ENCODE measurements at places on chromosomes 16 and 17.

- no peak for DNase-seq
These were observed 51.8 kb upstream of the ACSF3 start for GRCh38 chr16:89041571-89042481.

- DNase-seq, result no peak
These were observed 34.9 kb upstream of the SSTR5 start for GRCh38 chr16:1037394-1038257.

- no peak for DNase-seq
These were observed 17.0 kb downstream of the ENPP7 start for GRCh38 chr17:79747508-79748294.

DNA sequence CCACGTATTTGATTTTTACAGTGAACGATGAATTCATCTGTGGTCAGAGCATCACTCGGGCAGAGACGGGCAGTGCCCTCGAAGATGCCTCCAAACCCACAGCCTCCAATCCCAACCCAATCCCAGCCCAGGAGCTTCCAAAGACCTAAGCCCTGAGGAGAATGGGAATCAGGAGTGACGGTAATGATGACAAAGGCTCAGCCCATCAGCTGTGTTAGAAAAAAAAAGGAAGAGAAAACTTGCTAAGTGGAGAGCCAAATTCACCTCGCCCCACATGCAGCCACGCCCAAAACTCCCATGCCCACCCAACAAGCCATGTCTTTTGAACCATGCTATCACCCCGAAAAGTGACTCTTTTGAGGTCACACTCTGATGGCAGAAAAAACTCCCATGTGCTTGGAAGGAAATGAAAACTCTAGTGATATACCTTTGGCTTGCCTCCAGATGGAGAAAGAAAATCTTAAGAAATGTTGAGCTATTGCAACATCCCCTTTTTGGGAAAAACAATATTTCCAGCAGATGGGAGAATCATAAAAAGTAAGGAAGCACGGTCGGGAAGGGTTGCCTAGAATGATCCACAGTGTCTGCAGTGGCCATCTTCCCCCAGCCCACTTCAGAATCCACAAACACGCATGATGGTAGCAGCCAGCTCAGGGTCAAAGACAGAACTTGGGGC, 37.7 kb downstream of the XYLT1 start:
- no peak for DNase-seq

DNA sequence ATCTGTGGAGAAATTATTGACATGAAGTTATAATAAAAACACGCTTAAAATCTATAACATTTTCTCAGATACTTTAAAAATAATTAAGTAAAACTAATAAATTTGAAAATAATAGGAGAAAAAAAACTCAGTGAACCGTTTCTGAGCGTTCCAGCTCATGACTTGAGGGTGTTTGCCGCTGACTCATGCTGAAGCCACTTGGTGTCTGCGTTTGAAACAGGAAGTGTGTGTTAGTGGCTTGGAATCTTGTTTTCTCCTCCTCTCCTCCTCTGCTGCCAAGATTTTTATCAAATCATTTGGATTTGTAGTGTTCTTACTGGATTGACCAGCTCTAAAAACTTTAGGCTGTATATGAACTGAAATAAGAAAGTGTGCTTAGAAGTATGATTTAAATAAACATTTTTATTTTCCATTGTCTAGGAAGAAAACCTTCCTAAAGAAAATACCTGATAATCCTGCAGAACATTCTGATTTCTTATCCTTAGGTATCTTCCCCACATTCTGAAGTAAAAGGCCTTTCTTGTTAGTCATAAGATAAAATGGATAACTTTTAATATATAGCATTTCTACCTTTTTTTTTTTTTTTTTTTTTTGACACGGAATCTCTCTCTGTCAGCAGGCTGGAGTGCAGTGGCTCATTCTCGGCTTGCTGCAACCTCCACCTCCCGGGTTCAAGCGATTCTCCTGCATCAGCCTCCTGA, 30.8 kb downstream of the USP10 start:
- DNase-seq, result no peak

GRCh38 chr17:52546990-52547389, 388.5 kb upstream of the CA10 start:
- no peak for DNase-seq

DNA sequence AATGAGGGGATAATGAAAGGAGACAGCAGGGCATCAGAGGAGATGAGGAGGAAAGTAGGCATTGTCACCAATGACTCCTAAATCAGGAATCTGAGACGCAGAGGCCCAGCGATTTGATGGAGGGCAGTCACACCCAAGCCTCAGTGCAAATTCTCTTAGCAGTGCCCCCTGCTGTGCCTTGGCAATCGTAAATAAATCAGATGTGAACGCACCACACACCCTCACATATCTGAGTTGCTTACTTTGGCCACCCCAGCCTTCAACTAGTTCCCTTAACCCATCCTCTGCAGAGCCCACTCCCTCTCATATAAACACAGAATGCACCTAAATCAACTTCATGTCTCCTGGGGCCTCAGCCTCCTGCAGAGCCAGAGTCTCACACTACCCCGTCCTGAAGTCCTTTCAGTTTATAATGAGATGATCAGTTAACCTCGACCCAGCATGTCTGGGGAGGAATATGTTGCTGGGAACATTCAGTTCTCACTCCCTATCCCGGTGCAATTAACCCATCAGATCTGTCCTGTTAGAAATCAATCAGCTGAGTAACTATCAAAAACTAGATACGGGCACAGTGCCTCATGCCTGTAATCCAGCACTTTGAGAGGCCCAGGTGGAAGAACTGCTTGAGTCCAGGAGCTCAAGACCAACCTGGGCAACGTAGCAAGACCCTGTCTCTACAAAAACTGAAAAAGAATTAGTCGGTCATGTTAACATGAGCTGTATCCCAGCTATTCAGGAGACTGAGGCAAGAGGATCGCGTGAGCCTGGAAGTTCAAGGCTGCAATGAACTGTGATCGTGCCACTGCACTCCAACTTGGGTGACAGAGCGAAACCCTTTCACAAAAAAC, 78.4 kb downstream of the SLC39A11 start:
- no peak for DNase-seq

DNA sequence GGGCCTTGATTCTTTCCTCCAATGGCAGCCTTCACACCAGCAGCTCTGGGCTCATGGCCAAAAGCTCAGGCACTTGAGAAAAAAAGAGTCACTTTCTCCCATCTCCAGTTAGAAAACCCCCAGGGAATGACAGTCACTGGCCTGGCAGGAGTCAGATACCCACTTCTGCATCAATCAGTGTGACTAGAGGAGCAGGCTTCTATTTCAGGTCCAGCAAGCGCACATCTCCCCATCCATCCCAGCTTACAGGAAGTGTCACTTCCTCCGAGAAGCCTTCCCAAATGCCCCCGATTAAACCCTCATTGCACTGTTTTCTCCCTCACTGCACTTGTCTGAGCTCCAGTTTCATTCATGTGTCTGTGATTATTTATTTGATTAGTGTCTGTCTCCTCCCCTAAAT, 30.4 kb upstream of the CCL1 start:
- no peak for DNase-seq

DNA sequence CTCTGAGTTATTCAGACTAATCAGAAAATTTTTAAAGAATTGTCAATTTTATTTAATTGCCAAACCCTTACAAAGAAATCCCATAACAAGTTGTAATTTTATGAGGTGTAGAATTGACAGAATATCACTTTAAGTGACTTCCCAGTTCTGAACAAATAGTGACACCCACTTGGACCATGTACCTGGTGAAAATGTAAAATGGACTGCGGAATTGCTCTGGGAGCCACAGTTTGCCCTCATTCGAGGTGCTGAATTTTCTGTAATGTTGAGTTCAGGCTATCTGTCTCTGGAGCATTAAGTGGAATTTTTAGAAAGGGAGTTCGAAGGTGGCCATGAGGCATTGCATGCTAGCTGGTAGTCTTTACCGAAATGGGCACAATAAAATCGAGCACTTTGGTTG, 5.1 kb downstream of the GNAO1 start:
- no peak for DNase-seq

GRCh38 chr17:3864534-3864933, 18.5 kb upstream of the NCBP3 start:
- no peak for DNase-seq

GRCh38 chr17:34024386-34024785, 230.7 kb upstream of the CCL2 start:
- DNase-seq, result no peak

DNA sequence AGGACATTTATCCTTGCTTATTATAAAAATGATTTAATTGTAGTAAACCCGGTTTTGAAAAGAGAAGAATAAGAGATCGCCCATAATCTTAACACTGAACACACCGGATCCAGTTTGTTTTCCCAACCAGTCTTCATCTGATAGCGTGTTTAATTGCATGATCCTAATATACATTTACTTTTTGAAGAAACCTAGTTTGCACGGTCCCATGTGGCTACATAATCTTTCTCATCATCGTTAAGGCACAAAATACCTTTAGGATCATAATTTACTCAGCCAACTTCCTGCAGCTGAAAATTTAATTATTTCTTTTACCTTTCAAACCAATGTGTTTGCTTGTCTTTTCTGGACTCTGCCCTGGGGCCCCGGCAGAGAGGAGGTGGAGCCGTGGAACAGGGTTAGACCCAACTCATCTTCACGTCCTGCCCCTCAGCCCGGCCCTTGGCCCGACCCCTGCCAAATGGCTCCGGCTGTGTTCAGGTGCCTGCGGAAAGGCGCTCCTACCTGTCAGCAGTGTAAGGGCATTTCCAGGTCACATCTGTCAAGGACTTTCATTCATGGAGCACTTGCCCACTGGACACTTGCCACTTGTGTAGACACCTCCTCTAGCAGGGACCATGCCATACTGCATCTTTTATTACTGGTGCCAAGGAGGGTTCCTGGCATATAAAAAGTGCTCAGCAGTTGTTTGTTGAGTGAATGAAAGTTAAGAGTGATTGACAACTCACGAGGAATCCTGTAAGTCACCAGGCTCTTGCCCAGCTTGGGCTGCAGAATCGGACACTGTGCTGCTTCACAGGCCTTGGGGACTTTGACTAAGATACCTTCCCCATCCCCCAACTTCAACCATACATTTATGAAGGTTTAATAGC, 28.6 kb downstream of the SMARCE1 start:
- DNase-seq, result no peak

DNA sequence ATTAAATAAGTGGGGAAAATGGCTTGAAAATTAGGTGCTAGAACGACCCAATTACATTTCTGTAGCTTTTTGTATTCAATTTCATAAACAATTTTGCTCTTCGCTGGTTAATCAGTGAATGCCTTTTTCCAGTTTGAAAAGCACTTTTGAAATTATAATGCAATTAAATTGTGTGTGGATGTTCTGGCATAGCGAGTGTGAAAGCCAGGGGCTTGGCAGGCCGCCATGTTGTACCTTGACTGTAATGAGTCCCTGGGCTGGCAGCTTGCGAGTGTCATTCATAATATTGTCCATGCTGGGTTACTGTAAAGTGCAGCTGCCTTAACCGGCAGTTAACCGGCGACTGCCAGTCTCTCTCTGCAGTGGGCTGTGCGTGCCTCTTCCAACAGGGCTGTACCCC, 177.8 kb downstream of the CCDC182 start:
- DNase-seq, result no peak

- no peak for DNase-seq
These were observed 21.5 kb downstream of the RPH3AL start for GRCh38 chr17:330993-331701.

DNA sequence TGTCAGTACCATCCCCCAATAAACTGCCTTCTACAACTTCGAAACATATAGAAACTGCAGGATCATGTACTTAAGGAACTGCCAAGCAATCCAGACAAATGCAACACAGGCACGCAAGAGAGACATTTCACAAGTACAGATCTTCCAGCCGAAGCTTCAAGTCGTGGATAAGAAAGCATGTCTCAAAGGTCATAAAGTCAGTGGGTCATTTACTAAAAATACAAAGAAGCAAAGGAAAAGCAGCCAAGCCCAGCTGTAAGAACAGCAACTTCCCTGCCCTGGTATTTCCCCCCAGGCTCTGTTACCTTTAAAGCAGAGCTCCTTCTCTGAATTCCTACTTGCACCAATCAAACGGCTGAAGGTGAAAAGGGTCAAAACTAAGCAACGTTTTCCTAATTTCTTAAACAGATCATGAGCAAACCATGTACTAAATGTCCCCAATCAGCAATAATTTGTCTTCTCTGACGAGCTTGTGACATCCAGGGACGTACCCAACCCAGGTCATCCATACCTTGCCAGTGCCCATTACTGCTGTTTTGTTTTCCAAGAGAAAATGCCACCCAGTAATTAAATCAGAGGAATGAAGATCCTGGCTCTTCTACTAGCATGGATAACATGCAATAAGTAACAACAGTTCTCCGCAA, 1.7 kb downstream of the AKTIP start:
- no peak for DNase-seq

DNA sequence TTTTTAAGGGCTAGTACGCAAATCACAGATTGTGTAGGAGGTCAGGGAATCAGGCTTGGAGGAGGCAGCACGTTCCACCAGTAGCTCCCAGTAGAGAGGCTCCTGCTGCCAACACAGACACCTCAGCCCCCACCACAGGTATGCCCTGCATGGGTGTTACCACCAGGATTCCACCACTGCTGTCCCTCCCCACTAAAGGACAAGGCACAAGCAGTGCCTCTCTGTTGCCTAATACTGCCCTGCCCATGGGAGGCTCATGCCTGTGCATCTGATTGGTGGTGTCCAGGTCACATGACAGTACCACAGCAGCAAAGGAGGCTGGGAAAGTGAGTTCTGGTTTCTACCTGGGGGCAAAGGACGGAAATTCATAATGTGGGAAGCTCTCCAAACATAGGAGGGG, 33.6 kb upstream of the CACNG4 start:
- DNase-seq, result no peak

- no peak for DNase-seq
These were observed 15.8 kb downstream of the FA2H start for GRCh38 chr16:74758801-74759200.

DNA sequence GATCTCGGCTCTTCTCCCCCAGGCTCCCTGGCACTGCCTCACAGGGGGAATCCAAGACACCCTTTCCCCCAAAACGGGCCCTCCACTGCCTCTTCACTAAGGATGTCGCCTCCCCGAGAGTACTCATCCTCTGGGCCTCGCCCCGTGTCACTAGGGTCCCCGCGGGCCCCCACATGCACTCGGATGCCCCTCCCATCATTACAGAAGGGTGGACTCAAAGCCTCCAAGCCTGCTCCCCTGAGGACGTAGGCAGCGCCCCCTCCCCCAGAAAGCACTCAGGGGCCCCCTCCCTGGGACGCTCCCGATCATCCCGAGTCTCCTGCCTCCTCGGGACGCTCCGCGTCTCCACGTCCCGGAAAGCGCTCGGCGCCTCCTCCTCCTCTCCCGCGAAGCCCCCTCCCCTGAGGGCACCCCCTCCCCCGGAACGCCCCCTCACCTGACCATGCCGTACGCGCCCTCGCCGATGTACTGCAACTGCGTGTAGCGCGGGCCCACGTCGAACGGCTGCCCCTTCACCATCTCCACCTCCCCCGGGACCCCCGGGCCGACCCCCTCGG, 338 bp downstream of the MAPK3 start:
- no peak for DNase-seq

All from stimulated activated CD4-positive, alpha-beta T cell treated with anti-CD3 and anti-CD28 coated beads, Interleukin-12 subunit alpha, Interleukin-12 subunit beta, amount 100 ng/mL, for 4 hours (primary cell).